ENCODE measurements at places on chromosomes 4 and X.

DNA sequence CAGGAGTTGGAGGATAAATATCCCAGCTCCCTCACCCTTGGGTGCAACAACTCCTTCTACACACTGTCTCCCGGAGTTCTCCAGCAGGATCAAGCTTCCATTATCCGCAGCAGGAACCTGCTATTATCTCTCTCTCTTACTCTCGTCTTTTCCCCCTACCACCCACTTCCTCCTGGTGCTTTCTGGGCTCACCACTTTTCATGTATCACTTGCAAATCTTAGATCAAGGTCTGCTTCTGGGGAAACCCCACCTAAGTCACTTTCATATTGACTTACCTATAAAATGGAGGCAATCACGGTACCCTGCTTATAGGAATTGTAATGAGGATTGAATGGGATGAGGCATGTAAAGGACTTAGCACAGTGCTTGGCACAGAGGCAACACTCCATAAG, 589.5 kb downstream of the BCOR start:
- no peak for DNase-seq

- DNase-seq, result peak; percentile 24
Measured at GRCh38 chr4:213971-214370, 89.7 kb downstream of the ZNF718 start.

DNA sequence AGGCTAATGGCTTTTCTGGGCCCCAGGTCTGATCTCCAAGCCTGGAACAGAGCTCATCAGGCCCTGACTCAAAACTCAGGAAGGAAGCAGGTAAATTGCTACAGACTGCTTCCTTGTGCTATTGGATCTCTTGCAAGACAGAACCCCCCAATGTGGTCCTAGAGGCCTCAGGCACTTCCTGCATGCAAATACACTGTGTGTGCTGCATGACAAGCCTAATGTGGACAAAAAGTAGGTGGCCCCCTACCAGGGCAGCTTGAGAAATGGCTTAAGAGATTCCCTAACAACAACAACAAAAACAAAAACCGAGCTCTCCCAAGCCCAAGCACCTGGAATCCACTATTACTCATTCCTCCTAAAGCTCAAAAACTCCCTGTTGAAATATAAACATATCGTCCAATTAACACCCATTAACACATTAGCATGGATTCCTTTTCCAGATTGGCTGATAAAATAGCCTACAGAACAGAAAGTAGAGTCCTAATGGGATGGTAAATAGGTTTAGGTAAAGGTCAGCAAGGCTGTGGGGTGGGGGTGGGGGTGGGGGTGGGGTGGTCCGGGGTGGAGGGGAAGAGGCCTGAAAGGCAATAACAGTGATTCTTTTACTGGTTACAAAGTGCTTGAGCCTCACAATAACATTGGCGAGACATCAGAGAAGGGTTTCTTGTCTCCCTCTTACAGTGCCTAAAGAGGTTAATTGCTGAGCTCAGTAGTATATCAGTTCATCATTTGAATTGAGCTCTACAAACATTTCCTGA, 24.1 kb upstream of the FGF16 start:
- DNase-seq, result no peak

DNA sequence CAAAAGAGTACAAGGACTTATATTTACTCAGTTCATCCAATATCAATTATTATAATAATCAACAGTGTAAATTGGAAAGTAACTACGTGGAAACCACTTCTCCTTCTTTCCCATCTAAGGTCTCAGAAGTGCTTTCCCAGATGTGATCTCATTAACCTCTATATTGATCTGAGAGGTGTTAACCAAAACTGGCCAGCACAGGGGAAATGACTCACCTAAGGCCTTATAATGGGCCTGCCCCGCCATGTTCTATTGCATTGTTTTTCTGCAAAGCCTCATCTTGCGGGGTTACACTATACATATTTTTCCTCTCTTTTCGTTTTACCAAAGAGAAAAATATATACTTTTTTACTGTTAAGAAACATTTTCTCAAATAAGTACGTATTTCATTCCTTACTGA, 20.5 kb downstream of the RAB40A start:
- peak; percentile 7 for DNase-seq

GRCh38 chrX:78624962-78625909, 33.9 kb downstream of the RTL3 start:
- no peak for DNase-seq

DNA sequence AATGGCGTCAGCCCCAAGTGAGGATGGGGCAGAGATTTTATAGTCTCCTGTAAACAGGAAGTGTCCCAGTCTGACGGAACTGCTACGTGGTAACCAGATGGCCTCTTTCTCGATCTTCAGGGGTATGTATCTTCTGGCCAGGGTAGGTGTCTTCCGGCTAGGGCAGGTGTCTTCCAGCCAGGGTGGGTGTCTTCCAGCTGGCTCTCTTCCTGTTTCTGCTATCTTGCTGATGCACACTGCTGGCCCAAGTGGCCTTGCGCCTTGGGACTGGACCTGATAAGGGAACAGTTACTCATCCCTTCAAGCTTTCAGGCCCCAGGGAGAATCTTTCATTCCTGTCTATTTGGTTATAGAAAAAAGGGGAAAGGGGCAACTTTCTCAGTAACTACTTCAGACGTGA, 178.7 kb upstream of the MAGEE2 start:
- DNase-seq, result no peak

DNA sequence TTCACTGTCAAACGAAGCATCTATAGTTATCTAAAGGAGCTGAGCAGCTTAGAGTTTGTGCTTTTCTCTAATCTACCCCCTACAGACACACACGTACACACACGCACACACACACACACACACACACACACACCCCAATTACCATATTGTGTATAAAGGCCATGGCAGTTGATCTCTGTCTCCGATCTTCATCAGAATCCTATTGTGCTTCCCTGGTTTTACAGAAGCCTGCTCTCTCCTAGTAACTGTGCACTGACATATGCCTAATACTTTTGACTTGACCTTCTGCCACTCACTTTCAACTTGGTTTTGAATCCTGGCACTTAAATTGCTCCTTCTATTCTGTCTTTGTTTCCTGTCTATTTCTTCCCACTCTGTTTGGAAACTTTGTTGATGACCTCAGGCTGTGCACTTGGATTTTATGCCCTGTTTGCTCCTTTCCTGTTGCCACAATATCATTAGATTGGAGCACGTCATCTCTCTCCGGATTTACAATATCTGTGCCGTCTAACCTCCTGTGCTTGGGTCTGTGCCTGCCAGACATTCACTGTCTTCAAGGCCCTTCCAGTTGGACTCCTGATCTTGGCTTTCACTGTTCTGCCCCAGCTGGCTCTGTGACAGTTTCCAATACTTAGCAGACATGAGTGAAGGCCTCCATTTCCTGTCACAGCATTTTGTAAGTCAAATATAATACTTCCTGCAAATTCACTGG, 928.1 kb downstream of the FAT4 start:
- DNase-seq, result no peak
